T-cell (primary cell): ENCODE measurements at places on chromosomes 16 and 17. TPM values are rescaled to one million over a fixed set of nuclear protein-coding genes. Genes with fewer than 3 reads are reported as not detected.
A peak's percentile ranks its signal among the peaks of the same experiment; 100 is the strongest.

TMC8 gene
- 431 TPM for total RNA-seq

MYH13 gene
- total RNA-seq = not detected

GINS2 gene
- total RNA-seq = 1.9 TPM

TBX21 gene
- 7.9 TPM for total RNA-seq

SEPTIN1 gene
- total RNA-seq = 259 TPM

SEPTIN12 gene
- not detected for total RNA-seq

CCL2 gene
- not detected for total RNA-seq

JPT2 gene
- 41.3 TPM for total RNA-seq

SOX15 gene
- total RNA-seq = not detected

- H3K27ac ChIP-seq = no peak overlapping the region
- no peak overlapping the region for H3K4me3 ChIP-seq
- no peaks in the 10 kb centered on the region for H3K4me1 ChIP-seq
- no peak for DNase-seq
- H3K27me3 ChIP-seq = no peaks in the 10 kb centered on the region
These were observed 997.6 kb upstream of the RBFOX1 start for GRCh38 chr16:6335072-6335471.

DNA sequence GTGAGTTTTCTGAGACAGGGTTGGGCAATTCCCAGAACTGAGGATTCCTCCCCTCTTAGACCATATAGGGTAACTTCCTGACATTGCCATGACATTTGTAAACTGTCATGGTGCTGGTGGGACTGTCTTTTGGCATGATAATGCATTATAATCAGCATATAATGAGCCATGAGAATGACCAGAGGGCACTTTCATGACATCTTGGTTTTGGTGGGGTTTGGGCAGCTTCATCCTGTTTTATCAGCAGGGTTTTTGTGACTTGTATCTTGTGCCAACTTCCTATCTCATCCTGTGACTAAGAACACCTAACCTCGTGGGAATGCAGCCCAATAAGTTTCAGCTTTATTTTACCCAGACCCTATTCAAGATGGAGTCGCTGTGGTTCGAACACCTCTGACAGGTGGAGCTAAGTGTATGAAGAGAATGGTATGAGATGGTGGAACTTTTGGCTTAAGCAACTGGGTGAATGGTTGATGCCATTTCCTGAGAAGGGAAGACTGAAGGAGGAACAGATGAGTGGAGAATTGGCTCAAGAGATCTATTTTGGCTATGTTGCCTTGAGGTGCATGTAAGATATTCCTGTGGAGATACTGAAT, 217.3 kb downstream of the RAB11FIP4 start:
- DNase-seq = no peak
- no peaks in the 10 kb centered on the region for H3K4me1 ChIP-seq
- no peaks in the 10 kb centered on the region for H3K27me3 ChIP-seq
- no peak overlapping the region for H3K4me3 ChIP-seq

GRCh38 chr17:16879686-16880085, 92.2 kb downstream of the TNFRSF13B start:
- H3K27ac ChIP-seq = no peak overlapping the region
- H3K4me1 ChIP-seq = no peaks in the 10 kb centered on the region
- DNase-seq = no peak
- no peak overlapping the region for H3K4me3 ChIP-seq
- H3K27me3 ChIP-seq = no peaks in the 10 kb centered on the region

DNA sequence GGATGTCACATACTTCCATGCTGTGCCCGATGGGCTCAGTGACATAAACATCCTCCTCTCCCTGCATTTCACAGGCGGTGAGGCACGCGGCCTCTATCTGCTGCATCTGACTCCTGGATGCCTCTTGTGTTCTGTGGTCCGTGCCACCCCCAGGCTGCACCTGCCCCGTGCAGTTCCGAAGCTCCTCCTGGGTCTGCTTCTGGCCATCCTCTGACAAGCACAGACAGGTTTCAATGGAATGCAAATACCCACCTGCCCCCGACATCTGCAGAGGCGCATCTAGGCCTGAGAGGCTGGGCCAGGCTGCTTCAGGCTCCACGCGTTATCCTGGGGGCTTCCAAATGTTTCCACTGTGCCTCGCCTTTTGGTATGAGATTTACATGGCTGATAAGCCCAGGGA, 46.3 kb upstream of the DNAH17 start:
- no peaks in the 10 kb centered on the region for H3K4me1 ChIP-seq
- H3K27ac ChIP-seq = no peak overlapping the region
- H3K27me3 ChIP-seq = peaks cover 8% of the 10 kb centered on the region
- no peaks in the 10 kb centered on the region for H3K36me3 ChIP-seq
- no peak for DNase-seq

GRCh38 chr17:39513309-39513708, 52.0 kb downstream of the CDK12 start:
- H3K27ac ChIP-seq = no peak overlapping the region
- no peaks in the 10 kb centered on the region for H3K27me3 ChIP-seq
- no peaks in the 10 kb centered on the region for H3K4me1 ChIP-seq
- peaks cover 3% of the 10 kb centered on the region for H3K36me3 ChIP-seq

DNA sequence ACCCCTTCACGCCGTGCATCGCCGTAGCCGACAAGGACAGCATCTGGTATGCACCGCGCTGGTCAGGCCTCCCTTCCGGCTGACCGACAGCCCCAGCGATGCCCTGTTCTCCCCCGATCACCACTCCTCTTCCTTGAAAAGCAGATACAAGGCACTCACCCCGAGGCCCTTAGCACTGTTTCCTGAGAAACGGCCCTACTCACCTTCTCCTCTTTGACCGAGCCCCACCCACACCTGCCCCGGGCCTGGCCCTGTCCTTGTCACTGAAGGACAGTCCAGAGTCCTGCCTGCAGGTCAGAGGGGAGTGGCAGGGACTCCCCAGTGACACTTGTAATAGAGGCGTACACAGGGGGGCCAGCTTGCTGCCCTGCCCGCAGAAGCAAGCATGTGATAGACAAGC, 45.9 kb upstream of the CHMP6 start:
- DNase-seq = no peak

- peaks cover 33% of the 10 kb centered on the region for H3K4me1 ChIP-seq
- no peak overlapping the region for H3K4me3 ChIP-seq
- H3K36me3 ChIP-seq = no peaks in the 10 kb centered on the region
- H3K27me3 ChIP-seq = peaks cover 3% of the 10 kb centered on the region
- H3K27ac ChIP-seq = no peak overlapping the region
These were observed 28.9 kb downstream of the ZNF778 start for GRCh38 chr16:89246383-89246902.

GRCh38 chr16:46673320-46674013, 15.5 kb downstream of the VPS35 start:
- no peak overlapping the region for H3K4me3 ChIP-seq
- H3K27me3 ChIP-seq = no peaks in the 10 kb centered on the region
- H3K36me3 ChIP-seq = peaks cover 61% of the 10 kb centered on the region
- H3K27ac ChIP-seq = no peak overlapping the region
- DNase-seq = peak; percentile 36
- no peaks in the 10 kb centered on the region for H3K4me1 ChIP-seq

DNA sequence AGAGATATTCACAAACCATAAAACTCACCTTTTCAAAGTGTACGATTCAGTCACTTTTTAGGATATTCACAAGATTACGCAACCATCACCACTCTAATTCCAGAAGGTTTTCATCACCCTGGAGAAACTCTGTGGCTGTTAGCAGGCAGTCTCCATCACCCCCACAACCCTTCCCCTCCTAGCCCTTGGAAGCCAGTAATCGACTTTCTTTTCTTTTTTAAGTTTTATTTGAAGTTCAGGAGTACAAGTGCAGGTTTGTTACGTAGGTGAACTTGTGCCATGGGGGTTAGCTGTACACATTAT, 363.5 kb downstream of the CPPED1 start:
- no peaks in the 10 kb centered on the region for H3K4me1 ChIP-seq
- peaks cover 4% of the 10 kb centered on the region for H3K36me3 ChIP-seq
- DNase-seq = no peak
- H3K27me3 ChIP-seq = no peaks in the 10 kb centered on the region
- no peak overlapping the region for H3K27ac ChIP-seq
- no peak overlapping the region for H3K4me3 ChIP-seq

DNA sequence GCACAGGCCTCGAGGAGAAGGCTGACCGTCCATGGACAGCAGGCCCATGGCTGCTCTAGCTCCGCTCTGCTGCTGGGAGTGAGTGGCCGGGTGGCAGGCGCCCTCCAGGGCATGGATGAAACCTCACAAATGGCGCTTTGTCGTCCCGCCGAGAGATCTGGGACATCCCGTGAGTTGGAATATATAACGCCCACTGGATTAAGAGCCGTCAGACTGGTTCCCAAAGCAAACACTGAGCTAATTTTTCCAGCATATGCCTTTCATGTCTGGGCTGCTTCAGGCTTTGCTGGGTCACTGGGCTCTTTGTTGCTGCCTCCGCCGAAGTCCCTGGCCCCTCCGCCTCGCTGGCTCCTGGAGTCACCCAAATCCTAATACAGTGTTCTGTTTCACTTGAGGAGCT, 266.3 kb downstream of the FOXL1 start:
- H3K27ac ChIP-seq = no peak overlapping the region
- H3K36me3 ChIP-seq = no peaks in the 10 kb centered on the region
- no peak for DNase-seq
- H3K4me3 ChIP-seq = no peak overlapping the region
- H3K4me1 ChIP-seq = no peaks in the 10 kb centered on the region
- H3K27me3 ChIP-seq = peaks cover 12% of the 10 kb centered on the region

- H3K4me1 ChIP-seq = peaks cover 2% of the 10 kb centered on the region
- no peaks in the 10 kb centered on the region for H3K27me3 ChIP-seq
- H3K36me3 ChIP-seq = no peaks in the 10 kb centered on the region
- no peak overlapping the region for H3K4me3 ChIP-seq
These were observed 4.4 kb downstream of the UBALD1 start for GRCh38 chr16:4610011-4611005.

DNA sequence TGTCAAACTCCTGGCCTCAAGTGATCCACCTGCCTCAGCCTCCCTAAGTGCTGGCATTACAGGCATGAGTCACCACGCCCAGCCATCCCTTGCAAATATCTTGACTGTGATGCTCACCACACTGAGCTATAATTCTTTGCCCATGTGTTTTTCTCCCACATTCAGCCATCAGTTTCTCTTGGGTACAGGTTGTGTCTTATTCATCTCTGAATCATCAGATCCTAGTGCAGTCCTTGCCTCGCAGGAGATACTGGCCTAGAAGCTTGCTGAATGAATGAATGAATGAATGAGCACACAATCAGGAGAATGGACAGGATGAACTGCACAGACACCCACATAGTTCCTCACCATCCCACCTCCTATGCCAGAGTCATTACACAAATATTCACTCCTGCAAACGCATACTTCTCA, 24.4 kb upstream of the ETV4 start:
- no peaks in the 10 kb centered on the region for H3K36me3 ChIP-seq
- H3K27ac ChIP-seq = no peak overlapping the region
- no peak for DNase-seq
- no peaks in the 10 kb centered on the region for H3K27me3 ChIP-seq
- H3K4me3 ChIP-seq = no peak overlapping the region

- no peaks in the 10 kb centered on the region for H3K27me3 ChIP-seq
- no peak overlapping the region for H3K4me3 ChIP-seq
- no peak overlapping the region for H3K27ac ChIP-seq
- DNase-seq = no peak
- peaks cover 13% of the 10 kb centered on the region for H3K4me1 ChIP-seq
- H3K36me3 ChIP-seq = peaks cover 4% of the 10 kb centered on the region
These were observed 237.3 kb downstream of the XYLT1 start for GRCh38 chr16:17233318-17234002.

DNA sequence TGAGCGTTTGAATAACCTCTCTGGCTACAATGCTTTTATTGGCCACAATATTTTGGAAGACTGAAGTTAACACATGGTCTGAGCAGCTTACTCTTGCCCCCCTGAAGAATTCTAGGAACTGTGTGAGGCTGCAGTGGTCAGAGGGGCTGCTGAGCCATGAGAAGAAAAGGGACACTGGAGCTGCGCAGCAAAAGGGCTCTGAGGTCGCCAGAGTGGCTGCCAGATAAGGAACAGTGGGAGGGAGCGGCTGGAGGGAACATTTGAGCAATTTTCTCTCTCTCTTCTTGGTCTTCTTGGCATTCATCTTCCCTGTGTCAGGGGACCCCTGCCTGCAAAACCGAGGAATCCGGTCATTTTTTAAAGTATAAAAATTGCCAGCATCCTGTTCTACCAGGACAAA, 66.1 kb downstream of the CPPED1 start:
- no peak overlapping the region for H3K27ac ChIP-seq
- H3K4me3 ChIP-seq = no peak overlapping the region
- no peak for DNase-seq
- no peaks in the 10 kb centered on the region for H3K36me3 ChIP-seq
- no peaks in the 10 kb centered on the region for H3K27me3 ChIP-seq
- H3K4me1 ChIP-seq = no peaks in the 10 kb centered on the region

DNA sequence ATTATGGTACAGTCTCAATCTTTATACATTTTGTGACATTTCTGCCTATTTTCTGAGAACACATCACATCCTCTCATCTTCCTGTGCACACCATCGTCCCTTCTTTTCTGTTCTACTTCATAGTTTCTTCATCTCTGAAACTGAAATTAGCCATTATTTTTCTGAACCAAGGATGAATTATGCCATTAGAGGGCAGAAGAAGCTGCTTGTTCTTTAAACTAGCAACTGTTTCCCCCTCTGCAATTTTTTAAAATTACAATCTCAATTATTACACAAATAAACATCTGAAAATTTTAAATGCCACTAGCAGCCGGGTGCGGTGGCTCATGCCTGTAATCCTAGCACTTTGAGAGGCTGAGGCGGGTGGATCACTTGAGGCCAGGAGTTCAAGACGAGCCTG, 41.3 kb downstream of the RBBP6 start:
- no peak overlapping the region for H3K27ac ChIP-seq
- H3K36me3 ChIP-seq = no peaks in the 10 kb centered on the region
- no peaks in the 10 kb centered on the region for H3K27me3 ChIP-seq
- no peaks in the 10 kb centered on the region for H3K4me1 ChIP-seq
- H3K4me3 ChIP-seq = no peak overlapping the region
- DNase-seq = no peak

DNA sequence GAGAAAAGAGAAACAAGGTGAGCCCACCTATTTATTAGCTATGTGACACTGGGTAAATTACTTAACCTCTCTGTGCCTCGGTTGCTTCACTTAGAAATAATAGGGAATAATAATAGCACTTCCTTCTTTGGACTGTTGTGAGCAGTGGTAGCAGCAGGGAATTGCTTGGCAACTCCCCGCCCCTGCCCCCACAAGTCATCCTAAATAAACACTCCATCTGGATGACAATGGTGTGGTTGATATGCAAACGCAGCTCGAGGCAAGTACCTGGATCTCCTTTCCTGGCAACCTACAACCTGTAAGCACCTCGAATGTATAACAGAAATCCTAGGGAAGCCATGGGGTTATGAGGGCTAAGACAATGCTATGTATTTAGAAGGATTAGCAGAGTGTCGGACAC, 9.1 kb downstream of the TEKT3 start:
- no peak overlapping the region for H3K4me3 ChIP-seq
- H3K36me3 ChIP-seq = no peaks in the 10 kb centered on the region
- no peaks in the 10 kb centered on the region for H3K27me3 ChIP-seq

- no peak for DNase-seq
- no peaks in the 10 kb centered on the region for H3K4me1 ChIP-seq
- no peak overlapping the region for H3K27ac ChIP-seq
- H3K36me3 ChIP-seq = no peaks in the 10 kb centered on the region
- H3K27me3 ChIP-seq = no peaks in the 10 kb centered on the region
These were observed 968 bp downstream of the CEP112 start for GRCh38 chr17:66190738-66191592.

- H3K4me3 ChIP-seq = no peak overlapping the region
- DNase-seq = peak; percentile 41
- H3K36me3 ChIP-seq = no peaks in the 10 kb centered on the region
These were observed 1.8 kb downstream of the TMIGD1 start for GRCh38 chr17:30332057-30332542.
